Activated CD4-positive, alpha-beta T cell treated with anti-CD3 and anti-CD28 coated beads, Interleukin-2, Interleukin-6, amounts not matched to agents 100 ng/mL and 50 ng/mL, durations not matched to agents 16 hours and 8 hours (primary cell): ENCODE measurements at places on chromosomes 4 and X.

- DNase-seq, result no peak
Measured at GRCh38 chr4:2900741-2901140, 57.1 kb downstream of the ADD1 start.

GRCh38 chrX:50812995-50813842 lies 775 bp downstream of the SHROOM4 start:
- no peak for DNase-seq

GRCh38 chr4:61500883-61501282 lies 300.8 kb downstream of the ADGRL3 start:
- DNase-seq, result no peak

DNA sequence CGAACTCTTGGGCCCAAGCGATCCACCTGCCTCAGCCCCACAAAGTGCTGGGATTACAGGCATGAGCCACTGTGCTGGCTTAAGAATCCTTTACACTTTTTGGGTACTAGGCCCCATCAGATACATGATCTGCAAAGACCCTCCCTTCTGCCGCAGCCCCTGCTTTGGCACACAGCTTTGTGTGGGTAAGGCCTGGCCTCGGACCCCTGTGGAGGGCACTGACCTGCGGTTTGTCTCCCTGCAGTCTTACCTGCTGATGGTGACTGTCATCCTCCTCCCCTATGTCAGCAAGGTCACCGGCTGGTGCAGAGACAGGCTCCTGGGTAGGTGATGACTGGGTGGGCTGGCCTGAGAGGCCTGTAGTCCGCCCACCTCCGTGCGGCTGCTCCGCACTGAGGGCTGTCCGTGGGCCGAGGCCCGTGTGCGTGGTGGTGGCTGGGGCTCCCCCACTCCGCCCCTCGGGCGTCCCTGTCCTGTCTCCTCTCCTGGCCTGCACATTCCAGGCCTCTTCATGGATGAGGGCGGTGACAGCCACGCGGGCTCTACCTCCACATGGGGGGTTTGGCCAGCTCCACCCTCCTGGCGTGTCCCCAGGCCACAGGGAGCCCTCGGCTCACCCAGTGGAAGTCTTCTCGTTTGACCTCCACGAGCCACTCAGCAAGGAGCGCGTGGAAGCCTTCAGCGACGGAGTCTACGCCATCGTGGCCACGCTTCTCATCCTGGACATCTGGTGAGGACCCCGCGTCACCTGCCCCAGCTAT lies 18.0 kb downstream of the DGKQ start:
- no peak for DNase-seq

GRCh38 chr4:77001907-77002306 lies 52.4 kb downstream of the SEPTIN11 start:
- DNase-seq, result no peak

GRCh38 chr4:71355045-71355444 lies 16.2 kb downstream of the SLC4A4 start:
- no peak for DNase-seq
